Dermis blood vessel endothelial cell (primary cell): ENCODE measurements at places on chromosomes 12 and 14. TPM values are rescaled to one million over a fixed set of nuclear protein-coding genes. Genes with fewer than 3 reads are reported as not detected.

DNA sequence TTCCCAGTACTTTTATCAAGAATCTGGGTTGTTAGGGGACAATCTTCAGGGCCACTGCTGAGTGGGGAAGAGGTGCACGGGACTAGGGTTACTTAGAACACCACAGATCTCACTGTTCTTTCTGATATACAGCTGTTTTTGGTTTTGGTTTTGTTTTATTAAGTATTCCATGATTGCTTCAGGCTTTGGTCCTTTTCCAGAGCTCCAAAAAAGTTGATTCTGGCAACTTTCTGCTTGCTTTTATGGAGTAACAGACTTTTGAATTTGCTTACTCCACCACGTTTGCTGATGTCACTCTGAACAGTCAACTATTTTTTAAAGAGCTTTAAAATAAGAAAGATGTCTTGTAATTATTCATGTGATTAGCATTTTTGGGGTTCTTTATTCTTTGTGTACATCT, 368.1 kb upstream of the FOXG1 start:
- DNase-seq = no peak

DNA sequence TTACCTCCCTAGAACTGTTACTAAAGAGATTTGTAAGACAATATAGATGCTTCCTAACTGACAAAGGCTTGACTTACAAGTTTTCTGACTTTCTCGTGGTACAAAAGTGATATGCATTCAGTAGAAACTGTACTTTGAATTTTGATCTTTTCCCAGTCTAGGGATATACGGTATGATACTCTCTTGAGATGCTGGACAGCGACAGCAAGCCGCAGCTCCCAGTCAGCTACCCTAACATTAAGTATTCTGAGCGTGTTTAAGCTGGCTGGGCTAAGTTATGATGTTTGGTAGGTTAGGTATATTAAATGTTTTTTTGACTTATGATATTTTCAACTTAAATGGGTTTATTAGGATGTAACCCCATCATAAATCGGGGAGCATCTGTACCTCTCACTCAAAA, 55.2 kb upstream of the CDKL1 start:
- no peak for DNase-seq

GRCh38 chr14:100037353-100037752, 27.9 kb upstream of the EVL start:
- DNase-seq = peak; percentile 38

NTS gene
- total RNA-seq = 6.1 and 18.3 TPM in 2 replicates

LRRC43 gene
- 0.85 and 1.2 TPM in 2 replicates for total RNA-seq

PELI2 gene
- 12.4 and 25.5 TPM in 2 replicates for total RNA-seq

VDR gene
- under 0.01 and 0.47 TPM in 2 replicates for total RNA-seq

GRCh38 chr12:4223273-4223845, 50.2 kb upstream of the CCND2 start:
- DNase-seq = no peak

DNA sequence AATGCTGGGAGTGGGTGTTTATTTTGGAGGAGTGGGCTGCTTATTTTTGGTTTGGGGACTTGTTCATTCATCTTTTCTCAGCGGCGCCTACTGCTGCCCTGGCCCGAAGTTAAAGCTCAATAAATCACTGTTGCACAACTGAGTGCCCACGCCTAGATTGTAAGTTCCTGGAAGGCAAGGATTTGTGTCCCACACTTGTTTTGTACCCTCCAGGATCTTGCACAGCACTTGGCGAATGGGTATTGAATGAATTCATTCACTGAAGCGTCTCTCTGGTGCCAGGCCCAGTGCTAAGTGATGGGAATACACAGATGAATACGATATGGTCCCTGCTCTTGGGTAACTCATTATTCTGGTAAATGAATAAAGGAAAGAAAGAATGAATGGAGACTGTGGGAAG, 153.3 kb upstream of the PARP11 start:
- DNase-seq = no peak

LBHD2 gene
- total RNA-seq = not detected in 2 replicates

NFATC4 gene
- 8.8 and 11.1 TPM in 2 replicates for total RNA-seq

GRCh38 chr14:61178226-61179060, 102.7 kb downstream of the TMEM30B start:
- DNase-seq = peak; percentile 96

GRCh38 chr12:92162079-92162478, 16.4 kb upstream of the BTG1 start:
- no peak for DNase-seq

DNA sequence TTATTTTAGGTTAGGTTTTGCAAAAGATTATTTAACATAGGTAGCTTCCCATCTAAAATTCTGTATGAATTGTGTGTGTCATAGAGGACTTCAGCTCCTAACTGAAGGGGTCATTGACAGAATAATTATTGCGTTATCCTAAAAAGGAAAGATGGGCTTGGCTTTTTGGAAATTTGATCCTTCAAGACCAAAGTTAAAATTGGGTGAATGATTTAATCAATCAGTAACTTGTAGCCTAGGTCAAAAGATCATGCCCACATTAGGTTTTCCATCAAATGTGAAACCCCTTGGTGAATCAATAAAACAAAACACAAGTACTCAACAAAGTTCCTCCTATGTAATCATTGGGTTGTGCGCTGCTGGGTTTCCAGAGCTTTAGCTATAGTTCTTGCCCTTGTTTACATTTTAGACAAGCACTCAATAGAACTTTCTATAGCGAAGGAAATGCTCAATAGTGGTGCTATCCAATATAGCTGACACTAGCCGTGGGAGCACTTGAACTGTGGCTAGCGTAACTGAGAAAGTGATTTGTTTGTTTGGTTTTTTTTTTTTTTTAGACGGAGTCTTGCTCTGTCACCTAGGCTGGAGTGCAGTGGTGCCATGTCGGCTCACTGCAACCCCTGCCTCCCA, 37.6 kb upstream of the ARHGAP5 start:
- no peak for DNase-seq

DNA sequence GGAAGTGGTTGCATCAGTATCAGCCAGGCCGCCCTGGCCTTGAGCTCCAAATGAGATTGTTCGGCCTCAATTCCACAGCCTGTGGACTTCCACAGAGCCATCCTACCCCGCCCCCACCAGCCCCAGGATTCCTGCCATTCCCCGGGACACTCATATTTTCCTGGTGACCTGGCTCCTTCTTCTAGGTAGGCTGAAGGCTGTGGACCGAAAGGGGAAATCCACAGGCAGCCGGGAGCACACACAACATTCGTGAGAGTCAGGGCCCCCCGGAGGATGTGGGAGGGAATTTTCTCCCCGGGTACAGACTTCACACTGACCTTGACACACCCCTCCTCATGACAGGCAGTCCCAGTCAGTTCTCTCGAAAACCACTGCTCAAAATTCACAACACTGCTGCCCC, 39.9 kb downstream of the RIN3 start:
- DNase-seq = peak; percentile 49

DNA sequence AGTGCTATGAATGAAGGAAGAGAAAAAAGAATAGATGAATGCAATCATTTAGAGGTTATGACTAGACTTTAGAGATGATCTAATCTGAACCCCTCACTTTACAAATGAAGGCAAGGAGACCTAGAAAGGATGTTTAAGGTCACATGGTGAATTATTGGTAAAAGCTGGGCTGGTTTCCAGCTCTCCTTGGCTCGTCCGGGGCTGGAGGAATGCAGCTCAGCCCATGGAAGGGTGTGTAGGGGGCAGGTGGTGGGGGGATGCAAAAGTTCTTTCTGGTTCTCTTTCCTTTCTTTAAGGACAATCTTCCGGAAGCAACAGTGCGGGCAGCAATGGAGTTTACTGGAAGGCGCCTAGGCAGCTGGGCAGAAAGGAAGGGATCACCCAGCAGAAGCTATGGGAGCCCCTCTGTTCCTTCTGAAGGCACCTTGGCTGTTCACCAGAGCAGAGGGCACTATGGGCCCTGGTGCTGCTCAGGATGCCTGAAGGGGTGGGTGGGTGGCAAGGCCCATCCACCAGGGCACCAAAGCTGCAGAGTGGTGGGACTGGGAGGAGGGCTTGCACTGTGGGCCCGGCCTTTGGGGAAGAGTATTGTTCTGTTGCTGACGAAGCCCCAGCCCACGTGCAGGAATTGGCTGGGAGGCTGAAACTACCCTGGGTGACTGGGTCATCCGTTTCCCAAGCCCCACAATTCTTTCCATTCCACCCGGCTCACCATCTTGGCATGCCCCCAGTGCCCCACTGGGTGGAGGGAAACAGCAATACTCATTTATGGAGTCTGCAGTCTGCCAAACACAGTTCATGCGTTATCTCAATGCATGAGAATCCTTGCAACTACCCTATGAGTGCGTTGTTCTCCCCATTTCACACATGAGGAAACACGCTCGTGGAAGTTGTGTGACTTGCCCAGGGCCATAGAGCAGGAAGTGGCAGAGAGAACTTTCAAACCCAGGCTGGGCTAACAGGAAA, 78.2 kb downstream of the IRF2BPL start:
- DNase-seq = peak; percentile 88

GRCh38 chr14:61622051-61622450, 73.3 kb upstream of the HIF1A start:
- no peak for DNase-seq

LTB4R gene
- total RNA-seq = 3.5 and 3.6 TPM in 2 replicates

GRCh38 chr12:41053046-41053445, 135.1 kb upstream of the PDZRN4 start:
- DNase-seq = no peak

CSRP2 gene
- total RNA-seq = 21.0 and 22.8 TPM in 2 replicates

- DNase-seq = no peak
These were observed 230.5 kb downstream of the ETNK1 start for GRCh38 chr12:22855456-22855855.

SLCO1C1 gene
- 0.05 TPM in 1 of 2 replicates, not detected in the other for total RNA-seq

C1S gene
- total RNA-seq = 0.19 and 1.4 TPM in 2 replicates

- no peak for DNase-seq
These were observed 60.1 kb upstream of the RFX4 start for GRCh38 chr12:106522708-106523107.

DNA sequence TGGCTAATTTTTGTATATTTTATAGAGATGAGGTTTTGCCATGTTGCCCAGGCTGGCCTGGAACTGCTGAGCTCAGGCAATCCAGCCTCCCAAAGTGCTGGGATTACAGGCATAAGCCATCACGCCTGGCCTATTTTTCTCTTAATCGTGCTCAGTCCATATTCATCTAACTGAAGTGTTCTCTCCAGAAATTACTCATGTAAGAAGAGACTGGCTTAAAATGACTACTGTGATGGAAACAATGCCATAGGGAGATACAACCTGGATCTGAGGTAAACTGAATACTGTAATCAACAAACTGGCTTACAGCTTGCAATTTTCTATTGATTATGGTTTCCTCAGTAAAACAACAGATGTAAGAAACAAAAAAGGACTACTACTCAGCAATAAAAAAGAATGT, 21.1 kb downstream of the NUMB start:
- no peak for DNase-seq

- DNase-seq = no peak
These were observed 105.5 kb upstream of the PRB2 start for GRCh38 chr12:11500861-11501230.

- DNase-seq = no peak
These were observed 120.7 kb upstream of the PTPRB start for GRCh38 chr12:70757830-70758493.

GRCh38 chr12:64714551-64714968, 44.6 kb downstream of the GNS start:
- no peak for DNase-seq

- peak; percentile 69 for DNase-seq
These were observed 174.4 kb downstream of the MON2 start for GRCh38 chr12:62640910-62641448.

DNA sequence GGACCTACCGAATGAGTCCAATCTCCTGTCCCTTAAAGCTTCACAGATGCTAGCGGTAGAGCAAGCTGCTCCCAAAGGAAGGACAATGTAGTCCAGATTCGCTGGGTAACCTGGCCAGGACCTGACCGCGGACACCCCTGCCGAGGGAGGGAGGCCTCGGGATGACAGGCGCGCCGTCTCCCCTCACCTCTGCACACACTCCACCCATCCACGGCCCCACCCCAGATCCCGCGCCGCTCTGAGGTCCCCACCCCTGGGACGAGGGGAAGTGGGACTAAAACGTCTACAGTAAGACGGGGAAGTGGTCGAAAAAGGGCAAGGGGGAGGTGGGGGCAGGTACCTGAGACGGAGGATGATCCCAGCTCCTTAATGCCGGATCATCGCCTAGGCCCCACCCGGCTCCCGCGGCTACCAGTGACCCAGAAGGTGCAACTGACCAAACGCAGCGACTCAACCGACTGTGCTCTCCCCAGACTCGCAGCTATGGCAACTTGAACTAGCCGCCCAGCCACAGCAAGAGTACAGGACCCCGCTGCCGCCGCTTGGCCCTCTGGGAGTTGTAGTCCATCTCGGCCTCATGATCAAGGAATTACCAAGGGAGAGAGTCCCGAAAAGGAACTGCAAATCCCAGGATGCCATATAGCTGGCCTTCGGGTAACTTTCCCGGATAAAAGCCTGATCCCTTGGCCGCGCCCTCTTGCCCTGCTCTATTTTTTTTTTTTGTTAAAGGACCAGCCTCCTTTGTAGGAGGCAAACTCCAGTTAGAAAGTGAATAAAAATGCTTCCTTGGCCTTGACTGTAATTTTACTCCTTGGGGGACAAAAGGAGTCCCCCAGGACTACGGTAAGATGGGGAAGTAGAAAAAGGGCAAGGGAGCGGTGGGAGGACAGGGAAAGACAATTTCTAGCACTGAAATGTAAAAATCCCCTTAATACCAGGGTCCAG, at the start of gene CEP128:
Gene CEP128, minus strand, starts transcription at position 498 of the 945 bp plus-strand sequence.
- peak; percentile 98 for DNase-seq

GRCh38 chr14:55138091-55138490, 9.0 kb downstream of the LGALS3 start:
- peak; percentile 19 for DNase-seq

DNA sequence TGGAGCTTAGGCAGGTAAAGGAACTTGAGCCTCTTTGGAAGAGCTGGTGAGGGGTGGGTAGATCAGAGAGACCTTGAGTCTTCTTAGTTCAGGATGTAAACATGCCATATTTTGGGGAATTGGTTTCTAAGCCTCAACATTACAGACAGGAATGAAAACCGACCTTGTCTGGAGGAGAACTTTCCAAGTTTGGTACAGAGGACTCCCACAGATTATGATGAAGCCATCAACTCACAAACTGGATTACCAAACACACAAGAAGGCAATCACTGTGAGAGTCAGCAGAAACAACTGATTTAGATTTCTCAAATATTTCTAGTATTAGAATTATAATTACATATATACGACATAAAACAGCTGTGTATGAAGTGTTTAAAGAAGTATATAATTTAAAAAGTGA, 22.3 kb upstream of the AMN1 start:
- DNase-seq = no peak

GRCh38 chr12:101920906-101921305, 43.5 kb downstream of the DRAM1 start:
- no peak for DNase-seq

DNA sequence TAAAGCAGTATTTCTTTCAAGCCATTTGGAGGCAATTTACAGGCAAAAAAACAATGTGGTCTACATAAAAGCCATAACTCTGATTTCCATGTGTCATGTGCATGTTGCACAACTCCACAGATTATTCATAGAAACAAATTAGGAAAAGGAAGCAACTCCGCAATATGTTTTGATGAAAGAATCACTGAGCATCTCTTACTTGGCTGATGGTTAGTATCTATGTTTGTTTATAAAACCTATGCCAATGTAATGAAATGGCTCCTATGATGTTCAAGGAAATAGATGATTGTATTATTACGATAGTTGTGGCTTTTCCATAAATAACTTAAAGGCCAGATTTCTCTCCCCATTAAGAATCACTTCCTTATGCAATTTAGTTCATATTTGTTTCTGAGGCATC, 373.7 kb downstream of the CCDC91 start:
- DNase-seq = no peak
